ENCODE measurements at places on chromosomes 6 and 20. TPM values are rescaled to one million over a fixed set of nuclear protein-coding genes. Genes with fewer than 3 reads are reported as not detected.

DNA sequence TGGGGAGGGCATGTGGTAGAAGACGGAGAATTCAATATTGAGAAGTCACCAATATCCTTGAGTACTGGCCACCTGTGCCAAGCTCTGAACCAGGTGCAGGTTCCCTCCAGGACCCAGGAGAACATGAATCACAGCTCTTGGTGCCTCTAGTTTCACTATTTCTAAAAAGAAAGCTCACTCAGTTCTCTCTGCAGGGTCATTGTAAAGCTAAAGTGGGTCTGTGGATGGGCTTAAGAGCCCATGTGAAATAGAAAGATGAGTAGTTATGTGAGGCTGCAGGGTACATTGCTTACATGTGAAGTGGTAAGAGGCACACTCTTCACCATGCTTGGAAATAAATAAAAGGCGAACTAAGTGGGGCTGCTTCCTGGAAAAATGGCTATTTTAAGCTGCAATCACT lies 43.6 kb downstream of the ZNF831 start:
- no peak for DNase-seq

Gene LHFPL5
- not detected for total RNA-seq

DNA sequence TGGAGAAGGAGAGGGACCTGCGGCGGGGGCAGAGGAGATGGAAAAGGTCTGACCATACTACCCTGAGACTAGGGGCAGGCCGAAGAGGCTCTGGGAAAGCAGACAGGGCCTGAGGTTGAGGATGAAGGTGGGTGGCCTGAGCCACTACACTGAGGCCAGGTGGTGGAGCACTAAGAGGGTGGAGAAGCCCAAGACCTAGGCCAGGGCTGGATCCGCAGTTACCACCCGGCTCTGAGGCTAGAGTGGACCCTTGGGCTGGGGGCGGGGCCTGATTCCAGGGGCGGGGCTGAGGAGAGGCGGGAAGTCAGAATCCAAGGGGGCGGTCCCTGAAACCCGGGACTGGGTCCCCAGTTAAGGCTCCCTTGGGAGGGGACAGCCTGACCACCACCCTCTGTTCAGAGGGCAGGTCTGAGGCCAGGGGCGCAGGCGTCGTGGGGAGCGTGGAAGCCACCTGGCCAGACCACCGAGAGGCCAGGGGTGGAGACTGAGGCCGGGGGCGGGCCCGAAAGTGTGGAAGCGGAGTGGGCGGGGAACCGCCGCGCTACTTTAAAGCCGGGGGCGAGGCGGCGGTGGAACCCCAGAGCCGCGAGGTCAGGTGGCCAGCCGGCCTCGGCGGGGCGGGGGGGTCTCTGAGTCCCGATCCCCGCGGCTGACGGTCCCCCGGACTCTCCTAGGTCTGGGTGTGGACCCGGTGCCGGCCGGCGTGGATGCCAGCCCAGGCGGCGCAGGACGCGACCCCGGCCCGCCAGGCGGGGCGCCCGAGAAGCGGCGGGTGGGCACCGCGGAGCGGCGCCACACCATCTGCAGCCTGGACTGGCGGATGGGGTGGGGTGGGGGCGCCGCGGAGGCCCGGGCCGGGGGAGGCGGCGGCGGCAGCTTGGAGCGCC lies 8.3 kb downstream of the CCM2L start:
- DNase-seq: no peak

DNA sequence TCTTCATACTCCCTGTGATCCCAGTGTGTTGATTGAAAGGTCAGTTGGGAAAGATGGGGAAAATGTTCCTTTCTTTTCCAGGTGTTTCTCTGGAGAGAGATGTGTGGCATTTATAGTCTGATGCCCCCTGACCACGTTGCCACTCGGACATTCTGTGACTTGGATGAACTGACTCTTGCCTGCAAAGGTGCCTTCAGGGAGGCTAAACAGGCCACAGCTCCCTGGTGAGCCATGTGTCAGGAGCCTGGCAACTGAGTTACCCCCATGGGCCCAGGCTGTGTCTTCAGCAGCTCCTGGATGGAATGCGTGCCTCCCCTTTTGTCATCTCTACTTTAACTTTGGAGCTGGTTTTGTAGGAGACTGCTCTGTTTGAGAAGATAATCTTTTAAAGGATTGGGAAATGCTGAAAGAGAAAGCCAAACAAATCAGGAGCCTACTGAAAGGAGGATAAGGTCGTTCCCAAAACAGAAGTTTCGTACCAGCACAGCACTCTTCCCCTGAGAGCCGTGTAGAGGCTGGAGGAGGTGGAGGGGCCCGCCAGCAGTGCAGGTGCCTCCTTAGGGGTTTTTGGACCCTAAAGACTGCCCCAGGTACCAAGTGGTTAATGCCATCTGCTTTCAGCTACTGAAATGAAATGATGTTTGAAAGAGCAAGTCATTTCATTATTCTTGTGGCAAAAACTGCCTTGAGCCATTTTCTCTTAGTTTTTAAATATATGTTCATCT lies 322.8 kb downstream of the ZFAND3 start:
- no peak for DNase-seq

DNA sequence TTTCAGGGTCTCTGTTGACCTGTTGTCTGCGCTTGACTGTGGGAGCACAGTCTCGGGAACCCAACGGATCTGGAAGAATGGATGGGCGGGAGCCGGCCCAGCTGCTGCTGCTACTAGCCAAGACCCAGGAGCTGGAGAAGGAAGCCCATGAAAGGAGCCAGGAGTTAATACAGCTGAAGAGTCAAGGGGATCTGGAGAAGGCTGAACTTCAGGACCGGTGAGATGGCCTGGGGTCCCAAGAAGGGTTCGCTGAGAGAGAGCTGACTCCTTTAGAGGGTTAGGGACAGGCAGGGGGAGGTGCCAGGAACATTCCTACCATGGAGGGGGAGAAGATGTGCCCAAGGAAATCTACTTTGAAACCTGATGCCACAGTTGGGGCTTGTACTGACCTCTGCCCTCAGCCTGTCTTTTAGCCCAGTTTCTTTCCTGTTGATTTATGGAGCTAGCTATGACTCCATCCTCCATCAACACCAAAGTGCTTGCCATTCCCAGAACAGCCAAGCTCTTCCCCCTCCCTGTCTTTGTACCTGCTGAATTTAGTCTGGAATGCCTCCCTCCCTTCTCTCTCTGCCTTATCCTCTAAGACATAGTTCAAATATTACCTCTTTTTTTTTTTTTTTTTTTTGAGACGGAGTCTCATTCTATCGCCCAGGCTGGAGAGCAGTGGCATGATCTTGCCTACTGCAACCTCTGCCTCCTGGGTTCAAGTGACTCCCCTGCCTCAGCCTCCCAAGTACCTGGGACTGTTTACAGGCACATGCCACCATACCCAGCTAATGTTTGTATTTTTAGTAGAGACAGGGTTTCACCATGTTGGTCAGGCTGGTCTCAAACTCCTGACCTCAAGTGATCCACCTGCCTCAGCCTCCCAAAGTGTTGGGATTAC lies 12.2 kb downstream of the CEP250 start:
- DNase-seq: peak; percentile 73

DNA sequence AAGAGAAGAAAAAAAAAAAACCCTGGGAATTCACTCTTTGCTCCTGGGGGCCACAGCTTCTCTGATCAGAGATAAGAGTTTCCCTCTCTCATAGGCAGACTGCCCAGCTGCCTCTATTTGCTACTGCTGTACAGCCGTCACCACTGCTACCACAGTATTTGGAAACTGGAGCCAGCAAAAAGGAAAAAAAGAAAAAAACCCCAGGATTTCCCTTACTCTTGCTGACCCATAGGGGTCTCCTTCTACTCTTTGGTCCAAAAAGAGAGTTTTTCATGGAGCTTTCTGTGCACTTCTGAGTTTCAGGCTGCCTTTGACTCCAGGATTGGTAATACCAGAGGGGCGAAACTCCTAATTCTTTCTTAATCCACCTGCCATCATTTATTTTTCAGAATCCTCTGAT lies 89.7 kb downstream of the MDGA1 start:
- peak; percentile 51 for DNase-seq

DNA sequence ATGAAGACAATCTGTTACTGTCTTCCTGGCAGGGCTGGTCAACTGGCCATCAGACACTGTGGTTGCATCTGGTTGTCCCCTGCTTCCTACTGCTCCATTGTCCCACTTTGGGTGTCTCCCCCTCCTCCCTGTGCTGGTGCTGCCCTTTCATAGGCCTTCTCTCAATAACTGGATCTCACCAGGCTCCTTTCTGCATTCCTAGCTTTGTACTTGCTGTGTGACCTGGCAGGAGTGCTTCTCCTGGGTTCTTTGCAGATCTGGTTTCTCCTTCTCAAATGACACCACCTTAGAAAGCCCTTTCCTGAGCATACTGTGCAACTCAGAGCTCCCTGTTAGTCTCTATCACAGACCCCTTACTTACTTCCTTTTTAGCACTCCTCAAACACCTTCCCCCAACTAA lies 223.0 kb downstream of the BCKDHB start:
- DNase-seq: no peak

GRCh38 chr6:33170176-33171015 lies 21.9 kb downstream of the COL11A2 start:
- DNase-seq: no peak

DNA sequence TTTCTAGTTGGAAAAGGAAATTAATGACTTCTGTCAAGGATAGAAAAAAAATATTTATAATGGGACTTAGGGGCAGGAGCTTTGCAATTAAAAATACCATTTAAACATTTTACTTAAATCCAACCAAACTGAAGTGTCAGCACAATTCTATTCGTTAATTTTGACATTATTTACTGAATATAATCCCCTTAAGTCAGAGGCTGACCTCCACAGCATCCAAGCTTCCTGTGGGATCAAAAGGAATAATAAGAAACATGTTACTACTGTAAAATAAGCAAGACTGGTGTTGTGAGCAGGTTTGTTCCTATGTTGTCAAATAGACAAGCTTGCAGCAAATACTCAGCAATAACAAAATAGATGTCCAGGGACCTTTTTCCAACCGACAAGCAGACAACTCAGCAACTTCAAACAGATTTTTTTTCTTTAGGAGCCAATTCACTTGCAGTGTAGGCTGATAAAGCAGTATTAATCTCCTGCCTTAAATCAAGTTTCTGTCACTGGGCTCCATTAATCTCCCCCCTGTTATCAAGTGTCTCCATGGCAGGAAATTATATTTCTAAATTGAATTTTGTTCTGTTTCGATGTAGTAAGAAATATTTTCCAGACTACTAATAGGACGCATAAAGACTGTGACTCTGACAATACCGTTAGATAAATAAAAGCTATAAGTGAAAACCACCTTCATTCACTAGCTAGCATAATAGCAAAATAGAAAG lies 157.4 kb downstream of the HACE1 start:
- DNase-seq: no peak

Gene C6orf52
- total RNA-seq: 2.9 TPM

GRCh38 chr6:118080547-118080946 lies 173.5 kb downstream of the SLC35F1 start:
- no peak for DNase-seq

DNA sequence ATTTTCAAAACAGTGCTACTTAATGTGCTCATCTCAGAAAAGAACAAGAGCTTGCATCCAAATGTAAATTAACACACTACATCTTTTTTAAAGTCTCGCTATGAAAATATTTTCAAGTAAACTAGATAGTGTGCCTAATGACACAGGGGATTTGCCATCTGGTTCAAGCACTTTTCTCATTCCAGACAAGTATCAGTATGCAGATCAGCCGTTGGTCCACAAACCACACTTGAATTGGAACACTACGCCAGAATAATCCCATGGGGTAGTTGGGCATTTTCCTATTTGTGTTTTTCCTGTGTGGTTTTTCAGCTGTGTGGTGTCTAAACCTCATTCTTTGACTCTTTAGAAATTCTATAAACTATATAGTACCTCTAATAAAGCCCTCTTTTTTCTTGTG lies 256.2 kb downstream of the EPHA7 start:
- no peak for DNase-seq

GRCh38 chr6:6319952-6320811 lies at the start of gene F13A1:
F13A1 (minus strand) TSS chr6:6320662; CDS start chr6:6318664, 1,998 bp downstream.
- DNase-seq: no peak

DNA sequence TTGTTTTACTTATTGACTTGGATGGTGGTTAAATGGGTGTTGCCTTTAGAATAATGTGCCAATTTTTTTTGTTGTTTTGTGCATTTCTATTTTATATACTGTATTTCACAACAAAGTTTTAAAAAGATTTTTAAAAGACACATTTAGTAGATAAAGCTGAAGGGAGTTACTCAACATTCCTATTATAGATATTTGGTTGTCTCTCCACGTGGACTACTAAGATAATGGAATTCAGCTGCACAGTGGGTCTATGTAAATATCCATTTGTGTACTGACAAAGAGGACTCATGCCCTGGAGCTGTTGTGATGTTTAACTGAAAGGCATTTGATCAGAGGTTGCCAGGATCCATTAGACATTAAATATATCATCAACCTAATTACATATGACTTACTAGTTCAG lies 23.2 kb upstream of the FAM135A start:
- no peak for DNase-seq

DNA sequence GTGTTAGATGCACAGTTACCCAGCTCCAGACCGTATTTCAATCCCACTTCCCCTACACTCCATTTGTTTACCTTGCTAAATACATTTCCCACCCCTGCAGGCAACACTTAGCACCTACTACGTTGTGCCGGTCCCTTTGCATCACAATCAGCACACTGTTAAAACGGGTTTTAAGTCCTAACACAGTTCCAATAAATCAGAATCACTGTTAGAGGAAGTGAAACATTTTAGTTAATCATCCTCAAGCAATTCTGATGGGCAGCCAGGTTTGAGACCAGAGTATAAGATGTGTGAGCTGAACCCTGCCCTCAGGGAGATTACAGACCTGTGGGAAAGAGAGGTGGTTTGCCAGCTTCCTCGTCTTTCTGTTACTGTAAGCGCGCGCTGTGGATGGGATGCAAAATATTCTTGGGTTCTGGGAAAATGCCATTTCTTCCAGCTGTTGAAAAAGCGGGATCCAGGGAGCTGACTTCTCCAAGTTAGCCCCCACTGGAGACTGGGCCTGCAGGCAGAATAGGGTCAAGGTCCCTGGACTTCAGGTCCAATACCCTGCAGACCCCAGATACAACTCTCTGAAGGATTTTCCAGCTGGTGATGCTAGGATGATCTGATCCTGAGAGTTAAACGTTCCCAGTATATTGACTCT lies 3.1 kb downstream of the ZCCHC3 start:
- no peak for DNase-seq

DNA sequence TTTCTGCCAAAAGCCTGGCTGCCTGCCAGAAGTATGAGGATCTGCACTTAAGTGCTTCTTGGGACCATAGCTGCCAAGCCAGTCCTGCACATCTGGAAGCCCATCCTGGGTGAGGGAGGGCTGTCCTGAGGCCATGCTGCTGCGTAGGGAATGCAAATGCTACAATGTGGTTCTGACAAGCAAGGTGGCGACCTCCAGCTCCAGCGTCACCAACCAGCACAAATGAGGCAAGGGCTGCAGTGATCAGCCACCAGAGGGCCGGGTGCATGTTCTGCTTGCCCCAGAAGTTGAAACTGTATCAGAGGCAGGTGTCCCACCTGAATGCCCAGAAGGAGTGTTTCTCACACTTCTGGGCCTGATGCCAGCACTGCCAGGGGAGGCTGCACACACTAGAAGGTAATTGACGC lies 99.1 kb upstream of the KCNQ5 start:
- DNase-seq: no peak

Gene LYRM4
- total RNA-seq: 29.9 TPM

DNA sequence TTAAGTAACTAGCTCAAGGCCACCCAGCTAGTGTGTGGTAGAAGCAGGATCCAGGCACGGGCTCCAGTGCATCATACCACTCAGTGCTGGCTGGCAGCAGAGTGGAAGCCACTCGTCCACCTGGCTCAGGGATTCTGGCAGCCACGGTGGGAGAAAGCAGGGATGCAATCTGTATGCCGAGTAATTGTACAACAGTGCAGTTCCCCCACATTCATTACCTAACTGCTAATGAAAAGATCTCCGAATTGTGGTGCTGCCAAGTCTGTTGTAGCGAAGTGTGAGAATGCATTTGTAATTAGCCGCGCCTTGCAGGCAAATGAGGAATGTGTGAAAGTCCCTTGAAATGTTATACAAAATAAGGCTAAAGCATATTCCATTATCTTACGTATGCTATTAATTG lies 29.0 kb downstream of the KCNG1 start:
- no peak for DNase-seq
